ENCODE measurements at places on chromosomes 5 and 9.

- no peak for DNase-seq
Observed at GRCh38 chr9:99889120-99889519, 17.3 kb upstream of the STX17 start.

DNA sequence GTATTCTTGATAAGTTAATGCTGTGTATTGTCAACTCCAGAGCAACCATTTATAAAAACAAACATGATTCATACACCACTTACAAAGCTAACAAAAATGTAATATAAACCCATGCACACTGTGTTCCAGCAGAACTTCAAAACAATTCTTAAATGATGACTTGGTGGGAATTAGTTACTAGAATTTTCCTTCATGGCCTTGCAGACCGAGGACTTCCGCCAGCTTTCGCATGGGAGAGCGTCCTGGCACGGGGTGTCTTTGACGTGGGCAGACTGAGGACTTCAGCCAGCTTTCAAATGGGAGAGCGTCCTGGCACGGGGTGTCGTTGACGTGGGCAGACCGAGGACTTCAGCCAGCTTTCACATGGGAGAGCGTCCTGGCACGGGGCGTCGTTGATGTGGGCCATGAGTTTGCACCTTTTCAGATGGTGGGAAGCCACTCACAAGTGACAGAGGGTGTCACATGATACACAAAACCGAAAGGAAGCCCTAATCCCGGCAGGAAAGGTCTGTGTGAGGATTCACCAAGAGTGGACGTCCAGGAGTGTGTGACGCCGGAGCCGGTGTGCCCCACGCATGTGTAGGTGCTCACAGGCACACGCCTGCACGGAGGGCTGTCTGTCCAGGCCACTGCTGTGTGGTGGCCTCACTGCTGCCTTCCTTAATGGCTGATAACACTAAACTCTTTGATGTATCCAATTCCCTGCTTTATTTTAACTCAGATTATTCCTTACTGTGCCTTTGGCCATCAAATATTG, 211.3 kb upstream of the IRX4 start:
- no peak for DNase-seq

GRCh38 chr9:133140174-133140505, 19.1 kb upstream of the RALGDS start:
- DNase-seq, result no peak

- peak; percentile 70 for DNase-seq
Observed at GRCh38 chr5:4868140-4868735, 271.9 kb upstream of the ADAMTS16 start.

- peak; percentile 40 for DNase-seq
Observed at GRCh38 chr5:153147891-153148623, 342.4 kb upstream of the GRIA1 start.

DNA sequence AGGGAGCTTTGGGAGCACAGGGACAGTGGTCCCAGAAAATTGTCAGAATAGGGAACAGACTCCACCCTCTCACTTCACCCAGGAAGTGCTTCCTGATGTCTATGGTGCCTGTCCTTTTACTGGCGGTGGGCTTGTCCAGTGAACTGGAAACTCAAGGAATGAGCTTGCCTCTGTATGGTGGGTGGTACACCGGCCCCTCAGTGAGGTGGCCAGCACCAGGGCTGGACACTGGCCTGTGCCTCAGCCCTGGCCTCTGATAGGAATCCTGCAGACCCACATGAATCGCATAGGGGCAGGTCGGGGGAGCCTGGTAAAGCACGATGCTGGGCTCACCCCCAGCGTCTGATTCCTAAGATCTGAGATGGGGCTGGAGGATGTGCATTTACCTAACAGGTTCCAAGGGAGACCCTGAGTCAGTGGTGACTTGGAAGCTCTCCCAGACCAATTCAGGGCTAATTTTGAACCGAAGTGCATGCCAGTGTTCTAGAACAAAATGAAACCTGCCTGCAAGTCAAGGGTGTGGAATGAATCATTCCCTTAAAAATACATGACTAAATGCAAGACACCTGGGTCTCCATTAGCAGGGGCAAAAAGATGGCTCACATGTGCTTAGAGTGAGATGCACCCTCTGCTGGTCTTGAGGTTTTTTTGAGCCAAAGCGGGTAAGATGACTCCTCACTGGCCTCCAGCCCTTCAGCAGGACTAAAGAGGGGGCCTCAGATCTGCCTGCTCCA, 178.3 kb downstream of the HSPA4 start:
- DNase-seq, result no peak

- DNase-seq, result no peak
Observed at GRCh38 chr5:115330830-115331229, 34.4 kb upstream of the CCDC112 start.
